ENCODE measurements at places on chromosomes 2 and 18. TPM values are rescaled to one million over a fixed set of nuclear protein-coding genes. Genes with fewer than 3 reads are reported as not detected.

DNA sequence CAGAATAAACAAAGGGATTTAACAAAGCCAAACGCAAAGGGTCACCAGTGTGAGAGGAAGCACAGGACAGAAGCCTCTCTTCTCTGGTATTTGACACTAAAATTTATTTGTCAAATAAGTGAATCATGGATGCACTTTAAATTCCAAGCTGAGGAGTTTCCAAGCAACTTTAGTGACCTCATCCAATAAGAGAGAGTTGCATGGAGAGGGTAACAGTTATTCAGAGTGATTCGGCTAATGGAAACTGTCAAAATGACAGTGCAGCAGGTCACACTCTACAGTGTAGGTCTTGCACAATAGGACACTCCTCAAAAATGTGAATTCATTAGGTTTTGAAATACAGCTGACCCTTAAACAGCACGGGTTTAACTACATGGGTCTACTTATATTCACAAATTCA lies 103.9 kb upstream of the ACVR1C start:
- DNase-seq = no peak
- no peak overlapping the region for H3K27ac ChIP-seq
- peaks cover 11% of the 10 kb centered on the region for H3K36me3 ChIP-seq

GRCh38 chr18:48932462-48932818 lies 18.3 kb downstream of the SMAD7 start:
- H3K4me1 ChIP-seq = peaks cover 98% of the 10 kb centered on the region
- DNase-seq = no peak
- no peaks in the 10 kb centered on the region for H3K36me3 ChIP-seq
- H3K27me3 ChIP-seq = no peaks in the 10 kb centered on the region
- H3K4me3 ChIP-seq = peak overlapping the region; percentile 28

GRCh38 chr2:14635391-14635871 lies 2.9 kb downstream of the LRATD1 start:
- H3K36me3 ChIP-seq = no peaks in the 10 kb centered on the region
- H3K4me1 ChIP-seq = no peaks in the 10 kb centered on the region
- no peak overlapping the region for H3K27ac ChIP-seq
- H3K27me3 ChIP-seq = no peaks in the 10 kb centered on the region

DNA sequence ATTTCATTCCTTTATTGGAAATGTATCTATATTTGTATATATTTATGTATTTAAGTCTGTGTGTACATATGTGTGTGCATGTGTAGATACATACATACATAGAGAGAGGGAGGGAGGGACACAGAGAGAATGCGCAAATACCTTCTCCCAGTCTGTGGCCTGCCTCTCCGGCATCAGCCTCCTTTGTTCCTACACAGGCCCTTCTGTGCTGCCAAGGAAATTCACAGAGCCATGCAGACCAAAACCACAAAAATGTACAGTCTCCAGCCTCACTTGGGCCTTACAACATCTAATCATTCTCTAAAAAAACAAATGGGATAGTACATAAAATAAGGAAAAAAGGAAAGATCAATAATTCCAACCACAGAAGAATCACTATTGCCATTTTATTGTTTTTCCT lies 8.8 kb upstream of the CRACDL start:
- H3K4me3 ChIP-seq = no peak overlapping the region
- no peaks in the 10 kb centered on the region for H3K36me3 ChIP-seq
- H3K4me1 ChIP-seq = no peaks in the 10 kb centered on the region

DNA sequence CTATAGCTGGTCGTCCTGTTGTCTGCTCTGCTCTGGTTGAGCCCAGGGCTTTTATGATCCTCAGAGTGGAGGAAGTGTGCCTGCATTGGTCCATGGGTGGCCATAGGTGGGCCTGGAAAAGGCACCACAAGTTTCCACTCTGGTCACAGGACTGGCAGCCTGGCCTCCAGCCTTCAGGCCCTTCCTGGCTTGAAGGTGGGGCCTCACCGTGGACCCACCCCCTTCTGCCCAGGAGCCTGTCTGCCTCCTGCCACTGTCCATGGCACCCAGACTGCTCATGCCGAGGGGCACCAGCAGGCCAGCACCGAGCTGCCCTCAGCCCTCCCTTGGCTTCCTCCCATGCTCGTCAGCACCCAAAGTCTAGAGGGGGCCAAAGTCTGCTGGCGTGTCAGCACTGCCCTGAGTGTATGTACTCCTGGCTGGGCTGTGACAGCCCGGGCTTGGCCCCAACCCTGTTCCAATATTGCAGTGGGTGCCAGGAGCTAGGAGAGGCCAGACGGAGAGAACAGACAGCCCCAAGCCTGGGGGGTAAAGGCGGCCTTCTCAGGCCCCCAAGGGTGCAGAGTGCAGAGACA lies 529.4 kb downstream of the DCC start:
- no peaks in the 10 kb centered on the region for H3K36me3 ChIP-seq
- H3K4me3 ChIP-seq = no peak overlapping the region
- H3K4me1 ChIP-seq = no peaks in the 10 kb centered on the region

DNA sequence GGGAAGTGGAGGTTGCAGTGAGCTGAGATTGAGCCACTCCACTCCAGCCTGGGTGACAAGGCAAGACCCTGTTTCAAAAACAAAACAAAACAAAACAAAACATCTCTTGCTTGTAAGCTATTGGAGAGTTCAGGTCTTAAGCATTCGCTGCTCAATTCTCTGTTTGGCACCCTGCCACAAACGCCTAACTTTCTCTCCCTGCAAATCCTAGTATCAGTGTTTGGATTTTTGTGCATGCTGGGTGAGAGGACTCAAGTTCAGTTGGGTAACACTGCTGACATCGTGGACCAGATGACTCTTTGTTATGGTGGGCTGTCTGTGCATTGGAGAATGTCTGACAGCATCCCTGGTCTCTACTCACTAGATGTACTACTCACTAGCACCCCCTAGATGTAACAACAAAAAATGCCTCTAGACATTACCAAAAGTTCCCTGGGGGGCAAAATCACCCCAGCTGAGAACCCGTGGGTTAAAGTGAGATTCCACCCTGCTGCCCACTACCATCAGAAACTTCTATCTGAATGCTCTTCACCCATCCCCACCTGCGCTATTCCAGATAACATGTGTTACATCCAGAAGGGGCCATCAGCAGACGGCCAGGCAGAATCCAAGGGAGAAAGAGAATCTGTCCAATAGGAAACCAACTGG lies 50.9 kb downstream of the CACNB4 start:
- DNase-seq = no peak
- H3K4me3 ChIP-seq = no peak overlapping the region
- no peaks in the 10 kb centered on the region for H3K27me3 ChIP-seq
- H3K4me1 ChIP-seq = no peaks in the 10 kb centered on the region
- H3K36me3 ChIP-seq = no peaks in the 10 kb centered on the region
- no peak overlapping the region for H3K27ac ChIP-seq

DNA sequence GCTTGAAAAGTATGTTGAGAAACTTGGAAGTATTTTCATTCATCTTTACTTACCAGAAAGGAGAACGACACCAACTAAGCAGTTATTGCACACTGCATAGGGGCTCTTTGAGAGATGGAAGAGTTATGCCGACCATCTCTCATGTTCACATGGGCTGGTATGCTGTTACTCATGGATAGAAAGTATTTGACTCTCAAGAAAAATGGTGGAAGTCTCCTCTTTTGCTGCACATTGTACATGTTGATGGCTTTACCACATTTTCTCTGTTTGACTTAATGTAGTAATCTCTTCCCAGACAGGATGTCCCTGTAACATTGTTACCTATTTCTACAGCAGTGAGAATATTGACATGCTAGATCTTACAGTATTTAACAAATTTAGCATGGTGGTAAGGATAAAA lies 23.2 kb downstream of the CAB39 start:
- no peak overlapping the region for H3K27ac ChIP-seq
- no peak for DNase-seq
- H3K4me3 ChIP-seq = no peak overlapping the region
- H3K27me3 ChIP-seq = no peaks in the 10 kb centered on the region
- H3K36me3 ChIP-seq = no peaks in the 10 kb centered on the region

DNA sequence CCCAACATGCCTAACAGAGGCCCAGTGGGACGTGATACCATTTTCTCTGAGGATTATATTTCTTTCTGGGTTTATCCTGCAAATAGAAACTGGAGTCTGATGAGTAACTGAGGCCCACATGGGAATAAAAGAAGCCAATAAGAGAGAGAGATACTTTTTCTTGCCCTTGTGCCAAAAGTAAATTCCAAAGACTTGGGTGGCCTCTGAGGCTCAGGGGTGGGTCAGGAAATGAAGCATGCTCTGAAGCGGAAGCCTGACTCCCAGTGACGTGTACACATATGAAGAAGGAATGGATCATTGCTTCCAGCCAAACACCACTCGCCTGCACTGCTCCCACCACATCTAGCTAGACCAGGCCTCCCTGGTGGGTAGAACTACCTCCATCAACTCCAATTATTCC lies 273.6 kb upstream of the NCKAP5 start:
- H3K27ac ChIP-seq = no peak overlapping the region
- H3K4me3 ChIP-seq = no peak overlapping the region
- no peaks in the 10 kb centered on the region for H3K4me1 ChIP-seq
- H3K27me3 ChIP-seq = no peaks in the 10 kb centered on the region
- no peaks in the 10 kb centered on the region for H3K36me3 ChIP-seq

DNA sequence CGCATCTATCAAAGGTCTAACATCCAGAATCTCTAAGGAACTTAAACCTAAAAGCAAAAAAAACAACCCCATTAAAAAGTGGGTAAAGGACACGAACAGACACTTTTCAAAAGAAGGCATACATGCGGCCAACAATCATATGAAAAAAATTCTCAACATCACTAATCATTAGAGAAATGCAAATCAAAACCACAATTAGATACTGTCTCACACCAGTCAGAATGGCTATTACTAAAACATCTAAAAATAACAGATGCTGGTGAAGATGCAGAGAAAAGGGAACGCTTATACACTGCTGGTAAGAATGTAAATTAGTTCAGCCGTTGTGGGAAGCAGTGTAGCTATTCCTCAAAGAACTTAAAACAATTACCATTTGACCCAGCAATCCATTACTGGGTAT lies 38.0 kb downstream of the PPP3R1 start:
- no peaks in the 10 kb centered on the region for H3K36me3 ChIP-seq
- H3K27ac ChIP-seq = no peak overlapping the region
- no peak overlapping the region for H3K4me3 ChIP-seq
- H3K27me3 ChIP-seq = no peaks in the 10 kb centered on the region
- H3K4me1 ChIP-seq = peaks cover 13% of the 10 kb centered on the region
- DNase-seq = no peak

- no peak overlapping the region for H3K27ac ChIP-seq
- no peaks in the 10 kb centered on the region for H3K4me1 ChIP-seq
- H3K4me3 ChIP-seq = no peak overlapping the region
- DNase-seq = peak; percentile 13
- H3K27me3 ChIP-seq = no peaks in the 10 kb centered on the region
These were observed 118.9 kb upstream of the TCF4 start for GRCh38 chr18:55706898-55707297.

DNA sequence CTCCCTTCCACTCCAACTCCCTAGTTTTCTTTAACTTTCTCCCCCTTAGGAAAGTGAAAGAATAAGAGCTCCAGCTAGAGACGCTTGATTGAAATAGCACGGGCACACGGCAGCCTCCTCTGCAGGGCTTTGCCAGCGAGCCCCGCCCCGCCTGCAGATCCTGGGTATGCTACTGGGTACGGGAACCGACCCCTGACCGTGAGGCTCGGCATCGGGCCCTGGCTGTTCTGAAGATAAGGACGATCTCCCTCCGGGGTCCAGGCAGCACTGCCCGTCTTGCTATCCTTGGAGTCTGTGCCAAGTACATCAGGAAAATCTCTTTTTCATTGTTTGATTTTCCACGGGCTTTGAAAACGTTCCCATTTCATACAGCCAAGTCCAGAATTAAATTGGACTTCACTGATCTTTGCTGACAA lies 284.5 kb downstream of the MTX2 start:
- H3K36me3 ChIP-seq = no peaks in the 10 kb centered on the region
- peak overlapping the region; percentile 73 for H3K27ac ChIP-seq
- H3K4me1 ChIP-seq = peaks cover 5% of the 10 kb centered on the region
- H3K27me3 ChIP-seq = no peaks in the 10 kb centered on the region
- peak; percentile 22 for DNase-seq

- DNase-seq = no peak
- no peaks in the 10 kb centered on the region for H3K36me3 ChIP-seq
These were observed 66.8 kb downstream of the XDH start for GRCh38 chr2:31347750-31348149.

DNA sequence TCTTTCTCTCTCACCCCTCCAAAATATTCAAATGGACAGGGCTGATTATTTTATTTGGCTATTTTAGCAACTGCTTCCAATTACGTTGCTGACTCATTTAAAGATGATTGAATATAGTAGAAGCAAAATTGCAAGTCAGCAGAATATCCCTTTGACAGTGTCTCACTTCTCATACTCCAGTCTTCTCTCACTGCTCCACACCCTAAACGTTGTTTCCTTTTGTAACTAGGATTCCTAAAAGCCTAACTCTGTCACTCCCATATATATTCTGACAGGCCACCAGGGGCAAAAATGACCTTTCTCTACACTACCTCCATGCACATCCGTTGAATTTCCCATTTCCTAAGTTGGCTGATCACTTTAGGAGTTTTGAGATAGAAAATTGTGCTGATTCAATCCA lies 351.1 kb downstream of the RND3 start:
- DNase-seq = no peak
- H3K4me1 ChIP-seq = peaks cover 17% of the 10 kb centered on the region
- H3K36me3 ChIP-seq = no peaks in the 10 kb centered on the region
- H3K27ac ChIP-seq = peak overlapping the region; percentile 26
- H3K4me3 ChIP-seq = no peak overlapping the region

DNA sequence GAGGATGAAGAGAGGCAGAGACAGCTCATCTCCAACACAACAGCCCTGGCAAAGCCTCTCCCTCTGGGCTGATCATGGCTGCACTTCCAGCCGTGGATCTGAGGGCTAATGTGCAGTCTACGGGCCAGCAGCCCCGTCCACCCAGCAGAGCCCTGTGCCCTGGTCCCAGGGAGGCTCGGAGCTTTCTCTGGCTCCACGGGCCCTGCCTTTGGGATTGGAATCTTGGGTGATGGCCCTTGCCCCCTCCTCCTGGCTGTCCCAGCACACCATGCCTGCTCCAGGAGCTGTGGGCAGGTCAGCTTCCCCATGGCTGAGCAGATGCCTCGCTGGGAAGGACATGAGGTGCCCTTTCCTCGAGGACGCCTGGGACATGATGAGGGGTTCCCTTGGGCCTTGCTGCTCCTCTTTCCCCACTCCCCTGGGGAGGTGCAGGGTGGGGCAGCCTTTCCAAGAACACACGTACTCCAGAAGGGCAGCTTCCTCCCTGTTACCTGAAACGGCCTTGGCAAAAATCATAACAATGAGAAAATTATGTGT lies 66.9 kb downstream of the C18orf63 start:
- no peaks in the 10 kb centered on the region for H3K36me3 ChIP-seq
- H3K27me3 ChIP-seq = no peaks in the 10 kb centered on the region
- H3K4me3 ChIP-seq = no peak overlapping the region
- H3K4me1 ChIP-seq = no peaks in the 10 kb centered on the region

The CRACDL gene
- 2.4 TPM for total RNA-seq

The IL1F10 gene
- not detected for total RNA-seq
